ENCODE measurements at places on chromosomes 4 and X.

- no peak for DNase-seq
These were observed 106.8 kb downstream of the FAM9B start for GRCh38 chrX:8927066-8927635.

- no peak for DNase-seq
These were observed 69.0 kb downstream of the ATOH1 start for GRCh38 chr4:93897559-93897958.

GRCh38 chrX:68754406-68754805 is 74.4 kb upstream of the EFNB1 start:
- no peak for DNase-seq

DNA sequence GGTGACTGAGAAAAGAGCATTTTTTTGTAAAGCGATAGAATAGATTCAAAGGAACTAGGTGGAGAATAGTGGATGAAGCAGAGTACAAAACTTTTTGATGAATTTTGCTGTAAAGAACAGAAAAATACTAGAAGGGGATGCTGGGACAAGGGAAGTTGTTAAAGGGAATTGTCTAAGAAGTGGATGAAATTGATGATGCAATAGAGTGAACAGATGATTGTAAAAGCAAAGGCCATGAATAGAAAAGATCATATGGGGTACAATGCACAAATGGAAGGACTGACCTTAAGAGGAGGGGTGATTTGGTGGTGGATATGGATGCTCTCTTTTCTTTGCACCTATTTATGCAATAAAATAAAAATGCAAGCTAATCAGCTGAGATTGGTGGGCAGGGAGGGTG is 262.7 kb upstream of the MAD2L1 start:
- DNase-seq, result no peak

DNA sequence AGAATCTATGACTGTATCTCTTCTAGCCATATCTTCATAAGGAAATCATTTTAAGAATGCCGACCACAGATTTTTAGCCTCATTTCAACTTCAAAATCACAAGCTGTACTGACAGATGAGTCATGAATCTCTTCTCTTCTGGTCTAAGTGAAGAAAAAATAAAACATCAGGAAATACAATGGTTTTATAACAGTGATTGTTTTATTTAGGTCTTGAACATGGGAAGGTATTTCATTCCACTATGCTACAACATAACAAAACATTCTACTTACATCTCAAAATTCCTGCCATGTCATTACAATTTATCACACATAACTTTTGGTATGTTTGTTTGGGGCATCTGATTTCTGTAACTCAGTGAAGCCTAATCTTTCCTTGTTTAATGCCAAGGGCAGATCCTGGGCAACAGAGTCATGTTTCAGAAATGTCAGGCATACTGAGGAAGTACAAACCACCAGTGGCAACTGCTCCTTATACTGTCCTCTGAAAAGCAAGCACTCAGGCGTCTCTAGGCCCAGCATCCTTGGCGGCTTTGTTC is 325.0 kb downstream of the PDHA2 start:
- no peak for DNase-seq

GRCh38 chr4:30726090-30726675 is 6.0 kb downstream of the PCDH7 start:
- DNase-seq, result no peak

Data from stimulated activated CD4-positive, alpha-beta T cell treated with anti-CD3 and anti-CD28 coated beads, Interleukin-15, amount 100 ng/mL, for 48 hours (primary cell).